ENCODE measurements at places on chromosomes 16 and 17. TPM values are rescaled to one million over a fixed set of nuclear protein-coding genes. Genes with fewer than 3 reads are reported as not detected.

Gene DNASE1L2
- 0.82 TPM for total RNA-seq

Gene USP43
- not detected for total RNA-seq

Gene KLHDC4
- total RNA-seq, result 17.0 TPM

Gene HEATR9
- total RNA-seq, result not detected

Gene HSF5
- not detected for total RNA-seq

Gene TMEM238L
- not detected for total RNA-seq

Gene UBALD2
- 17.0 TPM for total RNA-seq

Gene MLST8
- 39.9 TPM for total RNA-seq

Gene LITAFD
- total RNA-seq, result not detected

Gene TBC1D26
- total RNA-seq, result 1.5 TPM

Gene ABCA8
- 137 TPM for total RNA-seq

Gene DHRS7B
- 28.4 TPM for total RNA-seq

Gene FBXO39
- total RNA-seq, result not detected

Gene GOSR1
- 37.2 TPM for total RNA-seq

Gene WSCD1
- 4.2 TPM for total RNA-seq

Gene MARVELD3
- total RNA-seq, result not detected

Gene CD300H
- not detected for total RNA-seq

Gene MMP2
- 874 TPM for total RNA-seq

Gene PPL
- 74.5 TPM for total RNA-seq

Gene SDR42E1
- 0.17 TPM for total RNA-seq

Gene HOXB9
- 0.17 TPM for total RNA-seq

Gene C1QTNF8
- not detected for total RNA-seq

Gene DNAH17
- total RNA-seq, result 0.22 TPM

Gene LPCAT2
- 37.1 TPM for total RNA-seq

Gene MMP28
- total RNA-seq, result 21.6 TPM

Gene NOD2
- total RNA-seq, result 2.4 TPM

Gene ORC6
- 1.7 TPM for total RNA-seq

Gene ANKRD40CL
- not detected for total RNA-seq

Gene ZNF747
- total RNA-seq, result 9.1 TPM

Gene CSH2
- total RNA-seq, result not detected

Gene ATAD5
- total RNA-seq, result 1.5 TPM

Gene SLFN14
- not detected for total RNA-seq

Gene CALB2
- 58.5 TPM for total RNA-seq

Gene CA10
- not detected for total RNA-seq

Gene FOXJ1
- total RNA-seq, result not detected

Gene BOLA2
- 25.1 TPM for total RNA-seq

Gene KRTAP9-8
- total RNA-seq, result not detected

Gene CCL15
- not detected for total RNA-seq

Gene CCL7
- total RNA-seq, result not detected

Gene AGRP
- total RNA-seq, result not detected

Gene MLYCD
- 30.9 TPM for total RNA-seq

Gene OTOP3
- not detected for total RNA-seq

Gene TBC1D3K
- total RNA-seq, result not detected

Gene KRTAP4-9
- not detected for total RNA-seq

Gene ASGR1
- total RNA-seq, result 2.4 TPM

Gene E4F1
- 9.6 TPM for total RNA-seq

Gene MED13
- 114 TPM for total RNA-seq

Gene ACAP1
- total RNA-seq, result 3.6 TPM

Data from subcutaneous adipose tissue (tissue), 4 donors.